ENCODE measurements at places on chromosomes 5 and 9. TPM values are rescaled to one million over a fixed set of nuclear protein-coding genes. Genes with fewer than 3 reads are reported as not detected.

DNA sequence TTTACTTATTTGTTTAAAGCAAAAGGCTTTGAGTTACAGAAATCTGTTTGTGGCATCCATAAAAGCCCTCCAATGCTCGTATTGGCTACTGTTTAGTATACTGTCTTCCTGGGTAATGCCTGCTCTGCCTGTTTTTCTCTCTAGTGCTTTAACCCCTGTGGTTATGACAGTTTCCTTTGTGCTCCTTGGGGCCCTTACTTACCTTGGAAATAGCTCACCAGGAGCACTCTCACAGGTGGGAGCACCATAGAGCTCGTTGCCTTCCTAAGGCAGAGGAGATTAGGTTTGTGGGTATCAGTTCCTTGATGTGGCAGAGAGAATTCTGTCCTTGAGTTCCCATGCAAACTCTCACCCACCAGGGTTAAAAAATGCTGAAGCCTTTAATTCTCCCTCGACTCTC, 242.8 kb downstream of the CDH18 start:
- DNase-seq, result no peak

CARTPT gene
- not detected for total RNA-seq

DNA sequence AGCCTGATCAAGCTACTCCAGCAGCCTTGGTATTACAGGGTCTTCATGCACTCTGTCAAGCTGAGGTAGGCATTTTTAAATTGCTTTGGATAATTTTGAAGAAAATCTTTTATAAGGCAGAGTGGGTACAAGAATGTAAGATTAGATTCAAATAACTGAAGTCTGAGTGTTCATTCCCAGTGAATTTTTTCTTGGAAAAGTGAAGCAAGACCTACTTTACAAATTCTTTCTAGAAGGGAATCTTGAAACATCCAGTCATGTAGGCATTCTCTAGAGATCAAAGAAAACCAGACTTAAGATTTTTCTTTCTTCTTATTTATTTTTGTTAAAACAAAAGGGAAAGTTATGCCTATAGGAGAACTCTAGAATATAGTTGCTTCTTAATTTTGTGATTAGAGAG, 139.0 kb downstream of the FOCAD start:
- no peak for DNase-seq

DNA sequence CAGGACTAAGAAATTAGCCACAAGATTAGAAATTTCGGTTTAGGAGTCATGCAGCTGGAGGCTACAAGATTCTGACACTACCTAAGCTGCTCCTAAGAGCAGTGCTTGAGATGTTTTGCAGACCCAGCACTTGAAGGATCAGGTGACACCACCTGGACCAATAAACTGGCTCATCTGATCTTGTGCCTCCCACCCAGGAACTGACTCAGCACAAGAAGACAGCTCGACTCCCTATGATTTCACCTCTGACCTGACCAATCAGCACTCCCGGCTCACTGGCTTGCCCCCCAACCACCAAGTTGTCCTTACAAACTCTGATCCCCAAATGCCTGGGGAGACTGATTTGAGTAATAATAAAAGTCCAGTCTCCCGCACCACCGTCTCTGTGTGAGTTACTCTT, 170.4 kb downstream of the TTC39B start:
- no peak for DNase-seq

TAF11L7 gene
- total RNA-seq, result not detected

SH3RF2 gene
- 61.5 TPM for total RNA-seq

GRCh38 chr5:135053989-135054388, 20.0 kb upstream of the PITX1 start:
- no peak for DNase-seq

MCC gene
- 7.4 TPM for total RNA-seq

LCNL1 gene
- 0.76 TPM for total RNA-seq

GRCh38 chr5:2742921-2743679, 8.4 kb downstream of the IRX2 start:
- no peak for DNase-seq

PRDM12 gene
- 0.12 TPM for total RNA-seq

QRFP gene
- 0.87 TPM for total RNA-seq

GPX3 gene
- 147 TPM for total RNA-seq

GRCh38 chr9:31847963-31848362, 536.5 kb upstream of the ACO1 start:
- DNase-seq, result no peak

DNA sequence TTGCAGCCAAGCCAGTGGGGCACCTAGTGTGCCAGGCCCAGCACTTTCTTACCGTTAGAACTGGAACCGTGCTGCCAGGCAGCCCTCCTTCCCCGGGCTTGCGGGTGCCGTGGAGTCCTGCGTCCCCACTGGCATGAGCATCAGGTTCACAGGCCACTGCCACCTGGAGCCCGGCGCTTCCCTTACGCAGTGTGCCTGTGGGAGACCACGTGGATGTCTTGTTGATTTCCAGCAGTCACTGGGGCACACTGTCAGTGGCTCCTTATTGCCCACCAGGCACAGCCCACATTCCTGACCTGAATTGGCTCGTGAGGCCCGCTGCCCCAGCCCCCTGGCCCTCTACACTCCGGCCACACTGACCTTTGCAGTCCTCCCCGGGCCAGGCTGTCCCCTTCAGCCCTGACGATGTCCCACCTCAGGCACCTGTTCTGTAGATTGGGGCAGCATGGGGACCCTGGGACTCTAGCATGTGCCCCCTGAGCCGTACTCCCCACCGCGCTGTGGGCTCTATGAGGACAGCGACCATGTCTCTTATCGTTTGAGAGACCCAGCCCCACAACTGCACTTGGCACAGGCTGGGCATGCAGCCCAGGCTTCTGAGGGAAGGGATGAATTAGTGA, 10.4 kb upstream of the CEL start:
- DNase-seq, result no peak

NR2F1-AS1 gene
- total RNA-seq, result 5.7 TPM

DNA sequence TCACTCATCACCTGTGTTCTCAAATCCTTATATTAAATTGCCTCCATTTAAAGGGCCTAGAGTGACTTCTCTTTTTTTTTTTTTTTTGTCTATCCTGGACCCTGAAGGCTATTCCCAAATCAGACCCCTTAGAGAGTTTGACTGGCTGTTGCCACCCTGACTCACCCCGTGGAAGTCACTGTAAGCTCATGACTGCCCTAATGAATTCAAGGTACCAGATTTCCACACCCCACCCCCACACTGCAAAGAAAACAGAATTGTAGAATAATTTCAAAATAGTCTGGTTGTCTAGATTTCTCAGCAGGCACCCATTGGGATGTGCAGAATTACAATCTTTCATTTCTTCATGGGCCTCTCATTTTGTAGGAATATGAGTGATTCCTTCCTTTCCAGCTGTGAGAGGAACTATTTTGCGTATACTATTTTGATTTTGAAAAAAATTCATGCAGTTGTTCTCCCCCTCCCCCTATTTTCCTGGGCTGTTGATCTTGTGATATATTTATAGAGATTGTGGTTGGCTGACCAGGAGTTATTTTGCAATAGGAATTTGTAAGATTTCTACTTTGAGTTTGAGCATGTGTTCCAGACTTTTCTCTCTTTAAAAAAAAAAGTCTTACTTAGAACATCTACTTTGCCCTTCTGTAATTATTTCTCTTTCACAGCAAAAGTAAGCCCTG, 79.1 kb downstream of the ZNF618 start:
- DNase-seq, result no peak

All from mucosa of descending colon (tissue), 3 donors.